SK-N-SH (cell line): ENCODE measurements at places on chromosomes 6 and 20.
A peak's percentile ranks its signal among the peaks of the same experiment; 100 is the strongest.

GRCh38 chr20:9261781-9262180 is 192.9 kb downstream of the PLCB4 start:
- DNase-seq, result no peak

- DNase-seq, result no peak
Observed at GRCh38 chr6:135883045-135883444, 31.5 kb downstream of the PDE7B start.

DNA sequence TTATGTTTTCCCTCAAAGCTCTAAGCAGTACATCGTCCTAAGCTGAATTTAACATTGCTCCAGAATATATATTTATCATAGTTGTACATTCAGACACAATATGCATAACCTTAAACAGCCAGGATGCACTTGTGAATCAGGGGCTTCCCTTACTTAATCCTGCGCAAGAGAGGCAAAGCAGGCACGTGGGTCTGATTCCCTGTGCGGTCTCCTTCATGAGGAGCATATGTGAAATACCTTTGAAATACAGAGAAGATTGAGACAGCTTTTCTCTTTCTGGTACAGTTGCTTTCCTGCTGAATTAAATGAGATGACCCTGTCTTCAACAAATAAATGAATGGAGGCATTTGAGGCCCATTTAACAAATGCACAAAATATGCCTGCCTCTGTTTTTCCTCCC is 1.5 kb downstream of the HTR1E start:
- DNase-seq, result no peak

DNA sequence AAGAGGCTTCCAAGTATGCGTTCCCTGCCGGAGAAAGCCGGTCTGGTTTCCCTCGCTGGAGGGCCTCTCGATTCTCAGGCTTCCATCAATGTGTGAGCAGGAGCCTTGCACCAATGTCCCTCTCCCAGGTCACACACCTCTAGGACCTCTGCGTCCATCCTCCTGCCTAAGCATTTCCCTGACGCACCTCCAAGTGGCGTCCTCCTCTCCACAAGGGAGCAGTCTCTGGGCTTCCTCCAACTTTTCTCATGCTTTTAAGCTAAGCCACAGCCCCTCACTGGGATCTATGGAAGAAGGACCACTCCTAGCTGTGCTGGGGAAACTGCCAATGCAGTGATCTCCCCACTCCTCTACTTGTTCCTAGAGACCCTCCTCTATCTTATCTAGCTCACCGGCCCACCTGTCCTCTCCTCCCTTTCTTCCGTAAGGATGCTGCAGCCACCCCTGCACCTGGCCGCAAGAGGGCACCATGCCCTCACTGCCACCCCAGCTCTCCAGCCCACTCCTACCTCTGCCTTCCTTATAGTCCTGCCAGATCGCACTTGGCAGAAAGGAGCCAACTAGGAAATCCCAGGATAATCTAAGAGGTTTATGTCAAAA is 258.7 kb downstream of the LRFN2 start:
- peak; percentile 63 for DNase-seq

GRCh38 chr6:94177429-94177828 is 758.1 kb upstream of the EPHA7 start:
- no peak for DNase-seq

- no peak for DNase-seq
Observed at GRCh38 chr6:32819729-32820128, 2.9 kb upstream of the HLA-DOB start.

- DNase-seq, result peak; percentile 19
Observed at GRCh38 chr6:99241905-99242534, 107.5 kb downstream of the FAXC start.

- no peak for DNase-seq
Observed at GRCh38 chr6:83873869-83874268, 14.4 kb downstream of the CYB5R4 start.

DNA sequence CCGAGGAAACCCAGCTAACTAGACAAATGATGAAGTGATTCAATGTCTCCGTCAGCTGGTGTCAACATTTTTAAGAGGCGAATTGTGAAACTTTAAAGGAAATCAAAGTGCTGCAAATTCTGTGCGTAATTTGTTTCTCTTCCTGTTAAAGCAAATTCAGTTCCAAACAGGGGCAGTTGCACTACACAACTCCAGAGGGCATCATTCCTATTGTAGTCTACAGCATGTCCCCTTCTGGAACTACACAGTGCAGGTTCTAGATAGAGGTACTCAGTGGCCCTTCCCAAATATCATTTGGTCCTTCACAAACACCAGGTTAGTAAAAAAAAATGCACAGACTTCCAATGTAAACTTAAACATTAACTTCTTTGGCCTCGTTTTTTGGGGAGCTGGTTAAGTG is 38.3 kb upstream of the SMLR1 start:
- no peak for DNase-seq
